Dermis lymphatic vessel endothelial cell (primary cell): ENCODE measurements at places on chromosomes 7 and 10. TPM values are rescaled to one million over a fixed set of nuclear protein-coding genes. Genes with fewer than 3 reads are reported as not detected.

CCDC71L gene
- total RNA-seq, result 71.6 and 97.4 TPM in 2 replicates

TAS2R4 gene
- total RNA-seq, result 0.33 and 0.86 TPM in 2 replicates

SYT15 gene
- 0.54 and 2.2 TPM in 2 replicates for total RNA-seq

MCM10 gene
- total RNA-seq, result 2.0 TPM in 2 replicates

EGFR gene
- total RNA-seq, result 0.17 and 0.43 TPM in 2 replicates

PHKG1 gene
- 0.33 and 0.52 TPM in 2 replicates for total RNA-seq

FANK1 gene
- 0.22 and 1.1 TPM in 2 replicates for total RNA-seq

ADIRF gene
- total RNA-seq, result 24.2 and 47.5 TPM in 2 replicates

RNF32 gene
- total RNA-seq, result 0.17 and 0.43 TPM in 2 replicates

CTAGE4 gene
- 0.09 TPM in 1 of 2 replicates, not detected in the other for total RNA-seq

PAX4 gene
- not detected in 2 replicates for total RNA-seq

UPK3BL2 gene
- total RNA-seq, result 0.60 and 2.3 TPM in 2 replicates

PRPF18 gene
- total RNA-seq, result 23.1 and 30.9 TPM in 2 replicates
